ENCODE measurements at places on chromosomes 1 and 21.

DNA sequence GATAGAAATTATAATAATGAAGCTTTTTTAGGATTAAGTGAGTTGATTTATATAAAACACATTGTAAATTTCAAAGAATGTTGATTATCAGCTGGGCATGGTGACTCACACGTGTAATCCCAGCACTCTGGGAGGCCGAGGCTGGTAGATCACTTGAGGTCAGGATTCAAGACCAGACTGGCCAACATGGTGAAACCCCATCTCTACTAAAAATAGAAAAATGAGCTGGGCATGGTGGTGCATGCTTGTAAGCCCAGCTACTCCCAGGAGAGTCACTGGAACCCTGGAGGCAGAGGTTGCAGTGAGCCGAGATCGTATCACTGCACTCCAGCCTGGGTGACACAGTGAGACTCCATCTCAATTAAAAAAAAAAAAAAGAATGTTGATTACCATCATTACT, 18.4 kb downstream of the ADAMTS1 start:
- no peak for DNase-seq

DNA sequence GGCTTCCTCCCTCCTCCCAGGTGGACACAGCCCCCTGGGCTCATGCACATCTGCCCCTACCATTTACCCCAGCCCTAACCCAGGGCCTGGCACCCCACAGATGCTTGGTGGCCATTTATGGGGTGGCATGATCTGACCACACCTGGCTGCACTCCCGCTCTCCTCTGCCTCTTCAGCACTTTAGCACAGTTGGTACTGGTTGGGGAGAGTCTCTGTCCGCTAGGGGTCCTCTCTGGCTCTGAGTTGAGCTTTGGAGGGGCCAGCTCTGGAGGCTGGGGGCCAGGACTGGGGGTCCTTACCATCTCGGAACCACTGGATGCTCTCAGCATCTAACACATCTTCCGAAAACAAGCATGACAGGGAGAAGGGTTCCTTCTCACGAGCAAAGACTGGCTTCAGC, 17.4 kb downstream of the MYOM3 start:
- no peak for DNase-seq

DNA sequence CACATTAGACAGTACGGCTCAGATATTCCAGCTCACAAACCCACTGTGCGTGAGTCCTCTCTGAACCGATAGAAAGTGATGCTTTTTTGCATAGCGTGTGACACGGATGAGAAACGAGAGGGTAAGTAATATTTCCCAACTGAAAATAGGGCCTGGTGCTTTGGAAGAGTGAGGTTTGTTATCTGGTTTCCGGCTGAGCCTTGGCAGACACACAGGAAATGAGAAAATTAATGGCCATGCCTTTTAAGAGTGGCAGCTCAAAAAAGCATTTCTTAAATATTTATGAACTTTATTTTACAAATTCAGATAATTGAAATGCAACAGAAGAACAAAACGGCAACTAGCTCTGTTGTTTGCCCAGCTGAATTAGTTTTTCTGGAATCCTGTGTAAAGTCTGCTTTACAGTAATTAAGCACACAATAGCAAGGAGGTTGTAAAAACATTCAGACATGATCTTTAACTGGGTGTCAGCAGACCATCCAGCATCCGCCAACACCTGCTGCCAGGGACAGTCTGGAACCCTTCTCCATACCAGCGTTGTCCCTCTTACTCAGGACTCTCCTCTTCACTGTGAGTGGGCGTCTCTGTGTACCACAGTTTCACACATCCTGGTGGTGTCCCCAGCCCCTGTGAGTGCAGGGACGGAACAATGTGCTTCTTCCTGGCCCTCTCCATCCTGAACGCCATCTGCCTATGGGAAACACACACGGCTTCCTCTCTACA, 155.4 kb downstream of the PGBD5 start:
- no peak for DNase-seq

- no peak for DNase-seq
Measured at GRCh38 chr21:42975886-42976608, 1.7 kb downstream of the PKNOX1 start.

- peak; percentile 75 for DNase-seq
Measured at GRCh38 chr21:28283641-28284490, 708.8 kb downstream of the LTN1 start.

DNA sequence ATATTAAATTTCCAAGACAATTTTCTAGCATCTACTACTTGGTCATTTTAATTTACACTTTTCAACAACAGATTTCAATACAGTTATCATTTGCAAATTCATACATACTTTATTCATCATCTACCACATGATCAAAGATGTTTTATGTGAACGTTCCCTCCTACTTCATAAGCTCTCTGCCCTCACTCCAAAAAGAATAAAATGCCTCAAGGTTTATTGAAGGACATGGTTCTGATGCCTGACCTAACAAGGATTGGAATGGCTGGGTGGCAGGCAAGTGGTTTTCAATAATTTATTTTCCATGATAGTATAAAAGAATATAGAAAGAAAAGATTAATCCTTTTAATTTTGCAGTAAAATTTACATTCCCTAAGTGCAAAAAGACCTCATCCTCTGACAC, 5.4 kb downstream of the CDKN2C start:
- DNase-seq = no peak

- no peak for DNase-seq
Measured at GRCh38 chr1:21814981-21815582, 3.0 kb downstream of the LDLRAD2 start.

- no peak for DNase-seq
Measured at GRCh38 chr1:30319765-30320580, 403.4 kb downstream of the MATN1 start.

GRCh38 chr1:245110406-245110805, 44.4 kb upstream of the KIF26B start:
- DNase-seq = no peak

DNA sequence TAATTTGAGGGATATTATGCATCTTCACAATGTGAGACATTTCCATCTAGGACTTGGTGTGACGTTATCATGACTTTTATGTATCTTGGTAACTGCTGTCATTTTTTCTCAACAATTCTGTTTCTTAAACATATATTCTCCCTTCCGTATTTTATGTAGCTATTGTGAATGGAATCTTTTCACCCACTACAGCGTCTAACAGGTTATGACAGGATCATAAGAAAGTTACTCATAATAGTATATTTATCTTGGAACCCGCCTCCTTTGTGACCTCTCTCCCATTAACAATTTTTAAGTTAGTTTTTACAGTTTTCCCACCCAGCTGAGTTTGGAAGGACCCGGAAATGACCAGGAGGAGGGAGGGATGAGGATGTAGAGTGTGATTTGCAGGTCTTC, 6.8 kb upstream of the DMRTA2 start:
- DNase-seq = no peak

All from AG04450 (cell line).